ENCODE measurements at places on chromosomes 3 and 15. TPM values are rescaled to one million over a fixed set of nuclear protein-coding genes. Genes with fewer than 3 reads are reported as not detected.

DNA sequence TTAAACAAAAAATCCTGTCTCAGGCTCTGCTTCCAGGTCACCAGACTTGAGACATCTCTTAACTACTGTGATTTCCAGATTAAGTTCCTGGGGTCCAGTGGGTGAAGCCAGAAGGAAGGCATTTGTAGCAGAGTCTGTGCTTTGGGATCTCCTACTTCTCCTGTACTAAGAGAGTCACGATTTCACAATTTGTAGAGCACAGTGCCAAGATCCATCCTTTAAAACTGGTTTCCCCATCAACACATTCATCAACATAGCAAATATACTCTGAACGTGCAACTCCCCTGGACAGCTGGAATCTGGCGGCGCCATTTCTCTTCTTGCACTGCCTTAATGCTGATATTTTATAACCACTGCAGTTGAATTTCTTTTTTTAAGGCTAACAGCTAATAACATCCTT, 33.2 kb downstream of the CDCP1 start:
- no peak for DNase-seq

GRCh38 chr15:63238796-63239195, 38.6 kb upstream of the APH1B start:
- DNase-seq: no peak

- DNase-seq: no peak
Observed at GRCh38 chr15:59996298-59997041, 7.6 kb upstream of the FOXB1 start.

DNA sequence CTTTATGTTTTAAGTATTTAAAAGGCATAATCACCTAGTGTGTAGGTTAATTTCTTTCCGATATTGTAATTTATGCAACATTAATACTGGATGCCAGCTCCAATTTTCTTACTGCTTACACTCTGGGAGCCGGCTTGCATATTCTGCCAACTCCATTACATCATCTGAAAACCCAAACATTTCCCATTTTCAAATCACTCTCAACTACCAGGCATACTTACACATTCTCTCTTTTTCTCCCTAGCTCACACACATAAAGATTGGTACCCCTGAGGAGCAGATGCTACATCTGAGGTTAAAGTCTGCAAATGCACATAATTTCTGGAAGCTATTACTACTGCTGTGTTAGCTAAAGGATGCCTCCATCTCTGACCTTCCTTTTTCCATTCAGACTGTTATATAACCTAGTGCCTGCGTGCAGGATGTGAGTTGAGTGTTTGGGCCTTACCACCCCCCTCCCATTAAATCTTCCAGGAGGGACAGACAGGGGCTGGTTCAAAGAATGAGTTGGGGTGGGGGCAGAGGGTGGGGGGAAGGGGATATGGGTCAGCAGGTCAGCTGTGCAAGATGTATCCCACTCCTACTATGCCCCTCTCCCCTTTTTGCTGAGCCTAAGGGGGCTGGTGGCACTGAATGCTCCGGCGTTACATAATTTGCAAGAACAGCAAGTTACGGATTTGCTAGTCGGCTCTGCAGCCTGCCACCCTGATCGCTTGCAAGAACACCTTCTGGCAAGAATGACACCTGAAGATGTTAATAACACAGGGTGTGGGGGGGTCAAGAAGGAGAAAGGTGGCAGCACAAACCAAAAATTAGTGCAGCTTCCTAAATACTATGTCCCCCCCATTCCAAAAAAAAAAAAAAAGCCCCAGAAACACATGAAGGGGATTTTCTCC, 2.5 kb downstream of the RORA start:
- no peak for DNase-seq

GRCh38 chr15:92714477-92715401, 59.2 kb upstream of the FAM174B start:
- DNase-seq: peak; percentile 73

GRCh38 chr15:47820747-47821319, 103.5 kb downstream of the SEMA6D start:
- DNase-seq: no peak

Gene SSUH2
- polyA plus RNA-seq: not detected

Gene ITIH1
- polyA plus RNA-seq: not detected

Measured in CD4-positive, alpha-beta memory T cell (primary cell).